NCI-H774 (cell line): ENCODE measurements at places on chromosomes 11 and 22.

- DNase-seq, result no peak
Observed at GRCh38 chr11:61709572-61709971, 29.4 kb downstream of the DAGLA start.

- no peak for DNase-seq
Observed at GRCh38 chr11:105229257-105229656, 89.7 kb upstream of the CARD18 start.

GRCh38 chr11:111540114-111540936, at the start of gene LAYN:
LAYN (plus strand) TSS chr11:111540720; CDS start chr11:111540844, 124 bp downstream.
- no peak for DNase-seq

- DNase-seq, result no peak
Observed at GRCh38 chr11:10329935-10330334, 25.1 kb downstream of the ADM start.

DNA sequence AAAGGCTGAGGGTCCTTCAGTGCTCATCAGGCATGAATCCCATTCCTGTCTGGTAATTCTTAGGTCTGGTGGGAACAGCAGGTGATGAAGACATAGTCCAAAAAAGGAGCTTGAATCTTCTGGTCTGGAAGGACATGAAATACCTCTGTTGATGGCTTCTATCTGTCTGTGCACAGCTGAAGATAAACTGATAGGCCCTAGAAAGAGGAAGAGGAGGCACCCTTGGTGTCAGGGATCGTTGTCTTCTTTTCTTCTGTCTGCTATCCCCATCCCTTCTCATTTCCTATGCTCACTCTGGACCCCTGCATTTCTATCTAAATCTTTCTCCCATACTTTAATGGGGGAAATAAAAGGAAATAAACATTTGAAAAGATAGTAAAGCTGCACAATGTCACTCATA, 9.4 kb downstream of the AGBL2 start:
- no peak for DNase-seq

DNA sequence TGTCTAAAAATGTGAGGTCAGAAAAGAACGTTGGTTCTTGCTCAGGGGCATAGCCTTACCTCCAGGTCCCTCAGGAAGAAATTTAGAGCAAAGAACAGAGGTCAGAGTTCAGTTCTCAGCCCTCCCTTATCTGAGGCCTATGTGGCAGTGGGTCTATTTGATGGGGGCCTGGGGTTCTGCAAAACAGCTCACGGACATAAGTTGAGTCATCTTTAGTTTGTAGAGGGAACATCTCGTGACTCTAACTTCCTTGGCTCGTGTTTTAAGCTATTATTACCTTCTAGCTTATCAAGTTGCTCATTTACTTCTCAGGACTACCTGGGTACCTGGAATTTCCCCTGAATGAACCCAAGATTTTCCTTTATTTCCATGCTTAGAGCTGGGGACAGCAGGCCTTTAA, 91.3 kb upstream of the AMOTL1 start:
- no peak for DNase-seq

DNA sequence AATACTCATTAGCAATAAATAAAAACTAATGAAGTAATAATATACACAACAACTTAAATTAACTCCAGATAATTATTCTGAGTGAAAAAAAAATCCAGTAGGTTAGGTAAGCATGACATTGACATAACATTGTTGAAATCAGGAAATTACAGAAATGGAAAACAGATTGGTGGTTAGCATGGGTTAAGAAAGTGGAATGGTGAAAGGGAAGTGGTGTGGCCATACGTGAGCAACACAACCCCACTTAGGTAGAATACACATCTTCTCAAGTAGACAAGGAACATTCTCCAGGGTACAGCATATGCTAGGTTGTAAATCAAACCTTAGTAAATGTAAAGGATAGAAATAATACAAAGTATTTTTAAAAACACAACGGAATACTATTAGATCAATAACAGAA, 30.2 kb upstream of the CLTCL1 start:
- no peak for DNase-seq

GRCh38 chr22:42837556-42837955, 19.5 kb downstream of the ARFGAP3 start:
- DNase-seq, result no peak

GRCh38 chr11:4891996-4892640, 10.4 kb downstream of the OR51T1 start:
- no peak for DNase-seq

- no peak for DNase-seq
Observed at GRCh38 chr11:103907548-103908455, 128.6 kb upstream of the DDI1 start.

DNA sequence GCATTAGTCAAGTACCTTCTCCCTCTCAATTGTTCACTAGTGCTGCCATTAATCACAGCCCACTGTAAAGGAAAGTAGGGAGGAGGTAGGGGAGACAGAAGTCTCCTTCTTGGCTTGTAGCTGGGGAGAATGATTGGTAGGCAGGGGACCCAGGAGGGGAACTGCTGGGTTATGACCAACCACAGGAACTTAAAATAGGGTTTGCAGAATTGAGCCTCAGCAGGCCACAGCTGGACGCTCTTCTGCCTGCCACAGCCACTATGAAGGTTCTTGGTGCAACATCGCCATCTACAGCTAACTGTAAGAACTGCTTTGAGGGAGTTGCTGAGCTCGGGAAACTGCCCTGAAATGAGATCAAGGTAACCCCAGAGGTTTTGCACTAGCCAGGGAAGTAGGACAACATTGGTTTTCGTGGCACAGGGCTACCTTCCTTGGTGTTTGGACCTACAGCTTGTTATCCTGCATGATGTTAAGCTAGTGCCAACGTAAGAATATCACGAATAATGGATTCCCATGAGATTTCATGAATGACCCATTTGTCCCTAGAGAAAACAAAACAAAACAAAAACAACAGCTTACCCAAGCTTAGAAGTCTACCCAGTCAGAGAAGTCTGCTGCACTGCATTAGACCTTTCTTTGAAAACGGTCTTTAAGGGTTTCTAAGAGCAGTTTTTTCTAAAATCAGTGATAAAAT, 787.1 kb upstream of the API5 start:
- DNase-seq, result peak; percentile 59

DNA sequence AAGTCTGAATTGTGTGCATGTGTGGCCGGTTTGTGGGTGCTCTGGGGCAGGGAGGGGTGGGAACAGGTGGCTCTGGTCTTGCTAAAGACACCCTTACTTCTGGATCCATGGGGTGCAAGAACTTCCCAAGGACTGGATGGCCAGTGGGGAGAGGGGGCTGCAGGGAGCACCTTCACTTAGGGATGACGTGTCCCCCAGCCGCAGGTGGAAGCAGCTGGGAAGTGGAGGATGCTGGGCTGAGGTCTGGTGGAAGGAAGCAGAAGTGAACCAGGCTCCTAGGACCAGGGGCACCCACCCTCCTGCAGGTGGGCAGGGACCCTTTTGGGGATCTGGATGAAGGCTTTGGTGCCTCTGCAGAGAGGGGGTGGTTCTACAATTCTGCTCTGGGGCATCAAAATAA, 9.9 kb upstream of the MIEF1 start:
- no peak for DNase-seq

GRCh38 chr22:24355574-24355973, 71.8 kb upstream of the ADORA2A start:
- no peak for DNase-seq

- DNase-seq, result peak; percentile 29
Observed at GRCh38 chr22:31289344-31289743, 2.9 kb downstream of the PIK3IP1 start.

- DNase-seq, result no peak
Observed at GRCh38 chr11:132050049-132050448, 679.6 kb downstream of the NTM start.

- DNase-seq, result no peak
Observed at GRCh38 chr11:119764108-119764868, 35.3 kb upstream of the NECTIN1 start.

- no peak for DNase-seq
Observed at GRCh38 chr11:371051-371450, 1.8 kb downstream of the B4GALNT4 start.

- no peak for DNase-seq
Observed at GRCh38 chr11:122082205-122082604, 33.8 kb downstream of the BLID start.

DNA sequence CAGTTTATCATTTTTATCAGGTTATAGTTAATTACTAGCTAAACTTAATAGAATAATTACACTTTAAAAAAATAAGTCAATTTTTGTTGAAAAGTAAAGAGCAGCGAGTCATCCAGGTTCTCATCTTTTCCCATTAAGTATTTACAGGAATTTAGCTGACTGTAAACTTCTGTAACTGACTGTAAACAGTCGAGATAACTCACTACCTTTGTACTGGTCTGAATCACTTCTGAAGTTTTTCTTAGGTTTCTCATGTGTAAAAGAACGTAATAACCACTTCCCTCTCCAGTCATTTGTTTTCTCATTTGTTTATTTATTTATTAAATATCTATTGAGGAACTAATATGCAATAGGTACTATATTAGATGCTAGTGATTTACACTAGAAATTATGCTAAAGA, 270.8 kb downstream of the DYNC2H1 start:
- no peak for DNase-seq

DNA sequence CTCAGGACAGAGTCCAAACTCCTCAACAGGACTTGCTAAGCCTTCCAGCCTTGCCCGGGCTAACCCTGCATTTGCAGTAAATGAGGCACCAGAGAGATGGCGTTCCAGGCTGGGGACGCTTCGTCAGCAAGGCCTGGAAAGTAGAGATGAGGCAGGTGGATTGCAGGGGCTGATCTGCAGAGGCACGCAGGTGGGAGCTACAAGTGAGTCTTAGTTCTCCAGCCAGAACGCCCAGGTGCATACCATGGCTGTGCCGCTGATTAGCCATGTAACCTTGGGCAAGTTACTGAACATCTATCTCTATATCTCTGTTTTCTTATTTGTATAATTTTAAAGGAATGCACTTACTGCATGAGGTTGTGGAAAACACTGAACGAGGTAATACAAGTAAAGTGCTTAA, 52.7 kb upstream of the BARX2 start:
- no peak for DNase-seq

- DNase-seq, result no peak
Observed at GRCh38 chr11:105986554-105986953, 35.5 kb downstream of the MSANTD4 start.

- DNase-seq, result no peak
Observed at GRCh38 chr11:68528630-68529029, 68.1 kb downstream of the PPP6R3 start.

GRCh38 chr11:4459500-4459899, 10.4 kb downstream of the OR52K2 start:
- no peak for DNase-seq

DNA sequence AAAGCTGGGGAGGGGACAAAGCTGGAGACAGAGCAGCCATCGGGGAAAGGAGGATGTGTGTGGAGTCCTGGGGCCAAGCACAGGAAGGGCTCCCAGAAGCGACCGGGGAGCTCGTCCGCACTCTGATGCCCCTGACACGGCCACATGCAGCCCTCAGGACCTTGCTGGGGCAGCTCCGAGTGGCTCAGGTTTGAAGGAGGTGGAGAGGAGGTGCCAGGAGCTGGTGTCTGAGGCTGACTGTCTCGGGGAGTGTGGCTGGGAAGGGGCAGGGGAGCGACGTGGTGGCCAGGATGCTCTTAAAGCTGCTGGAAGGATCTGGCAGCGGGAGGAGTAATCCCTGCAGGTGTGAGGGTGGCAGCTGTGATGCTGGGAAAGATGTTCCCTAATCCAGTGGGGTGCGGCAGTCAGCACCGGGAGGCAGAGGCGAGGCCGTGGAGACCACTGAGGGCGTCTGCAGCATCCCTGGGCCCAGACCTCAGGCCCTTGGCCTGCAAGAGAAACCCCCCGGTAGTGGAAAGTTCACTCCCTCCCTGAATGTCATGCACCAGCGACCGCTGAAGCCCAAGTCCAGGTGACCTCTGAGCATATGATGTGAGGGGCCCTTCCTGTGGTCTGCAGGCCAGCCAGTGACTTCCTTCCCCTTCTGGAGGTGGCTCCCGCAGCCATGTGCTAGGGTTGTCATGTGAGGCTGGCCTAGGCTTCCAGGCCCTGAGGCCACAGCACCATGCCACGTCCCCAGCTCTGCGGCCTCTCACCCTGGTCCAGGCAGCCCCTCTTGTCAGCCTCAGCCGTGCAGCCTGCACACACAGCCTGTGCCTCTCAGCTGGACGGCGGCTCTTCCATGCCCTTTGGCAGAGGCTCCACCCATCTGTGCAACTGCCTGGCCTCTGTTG, 17.2 kb upstream of the CTSD start:
- DNase-seq, result no peak

DNA sequence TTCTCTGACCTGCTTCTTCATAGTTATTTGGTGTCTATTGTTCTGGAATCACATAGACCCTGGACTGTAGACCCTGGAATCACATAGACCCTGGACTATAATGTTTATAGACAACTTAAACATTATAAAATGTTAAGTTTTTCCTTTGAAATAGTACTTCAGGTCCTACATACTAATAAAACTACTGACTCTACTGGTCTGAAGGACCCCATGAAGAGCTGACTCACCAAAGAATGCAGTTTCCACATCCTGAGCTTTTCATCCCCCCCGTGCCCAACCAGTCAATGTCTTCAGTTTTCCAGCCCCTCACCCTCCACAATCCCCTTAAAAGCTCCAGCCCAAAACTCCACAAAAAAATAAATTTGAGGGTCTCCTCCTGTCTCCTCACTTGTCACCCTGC, 6.6 kb upstream of the PLEKHA7 start:
- DNase-seq, result no peak

GRCh38 chr11:15657264-15657663, 542.5 kb downstream of the INSC start:
- no peak for DNase-seq

DNA sequence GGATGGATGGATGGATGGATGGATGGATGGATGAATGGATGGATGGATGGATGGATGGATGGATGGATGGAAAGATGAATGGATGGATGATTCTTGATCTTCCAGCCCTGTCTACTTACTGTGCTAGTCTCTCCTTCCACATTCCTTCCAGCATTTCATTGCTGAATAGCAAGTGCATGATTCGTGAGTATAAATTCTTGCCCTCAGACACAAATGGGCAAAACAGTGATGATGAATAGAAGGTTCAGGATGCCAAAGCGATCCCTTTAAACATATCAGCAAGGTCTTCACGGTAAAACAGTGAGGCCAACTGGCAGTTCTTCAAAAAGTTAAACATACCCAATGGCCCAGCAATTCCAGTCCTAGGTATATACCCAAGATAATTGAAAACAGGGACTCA, 400.2 kb downstream of the MN1 start:
- DNase-seq, result no peak
